ENCODE measurements at places on chromosomes 5 and 9.
A peak's percentile ranks its signal among the peaks of the same experiment; 100 is the strongest.

DNA sequence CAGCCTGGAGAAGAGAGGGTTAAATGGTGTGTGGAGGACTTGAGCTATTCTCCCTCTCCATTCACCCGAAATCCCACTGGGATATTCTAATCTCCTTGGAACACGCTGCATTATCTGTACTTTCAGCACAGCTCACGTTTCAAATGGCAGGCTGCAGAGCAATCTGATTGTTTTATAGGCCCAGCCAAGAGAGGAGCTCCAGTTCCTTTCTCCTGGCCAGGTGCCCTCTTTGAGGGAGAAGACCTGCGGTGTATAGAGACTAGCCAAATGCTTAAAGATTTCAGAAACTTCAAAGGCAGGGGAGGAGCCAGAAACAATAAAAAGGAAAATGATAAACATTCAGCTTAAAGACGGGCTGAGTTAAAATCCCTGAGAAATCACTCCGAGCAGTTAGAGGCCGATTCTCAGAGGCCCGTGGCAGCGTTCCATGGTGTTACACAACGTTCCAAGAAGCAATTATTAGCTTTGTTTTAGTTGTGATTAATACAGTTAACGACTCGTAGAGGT is 564.0 kb upstream of the KLF4 start:
- DNase-seq = no peak

- DNase-seq = no peak
Measured at GRCh38 chr5:66722686-66723085, 126.5 kb downstream of the MAST4 start.

DNA sequence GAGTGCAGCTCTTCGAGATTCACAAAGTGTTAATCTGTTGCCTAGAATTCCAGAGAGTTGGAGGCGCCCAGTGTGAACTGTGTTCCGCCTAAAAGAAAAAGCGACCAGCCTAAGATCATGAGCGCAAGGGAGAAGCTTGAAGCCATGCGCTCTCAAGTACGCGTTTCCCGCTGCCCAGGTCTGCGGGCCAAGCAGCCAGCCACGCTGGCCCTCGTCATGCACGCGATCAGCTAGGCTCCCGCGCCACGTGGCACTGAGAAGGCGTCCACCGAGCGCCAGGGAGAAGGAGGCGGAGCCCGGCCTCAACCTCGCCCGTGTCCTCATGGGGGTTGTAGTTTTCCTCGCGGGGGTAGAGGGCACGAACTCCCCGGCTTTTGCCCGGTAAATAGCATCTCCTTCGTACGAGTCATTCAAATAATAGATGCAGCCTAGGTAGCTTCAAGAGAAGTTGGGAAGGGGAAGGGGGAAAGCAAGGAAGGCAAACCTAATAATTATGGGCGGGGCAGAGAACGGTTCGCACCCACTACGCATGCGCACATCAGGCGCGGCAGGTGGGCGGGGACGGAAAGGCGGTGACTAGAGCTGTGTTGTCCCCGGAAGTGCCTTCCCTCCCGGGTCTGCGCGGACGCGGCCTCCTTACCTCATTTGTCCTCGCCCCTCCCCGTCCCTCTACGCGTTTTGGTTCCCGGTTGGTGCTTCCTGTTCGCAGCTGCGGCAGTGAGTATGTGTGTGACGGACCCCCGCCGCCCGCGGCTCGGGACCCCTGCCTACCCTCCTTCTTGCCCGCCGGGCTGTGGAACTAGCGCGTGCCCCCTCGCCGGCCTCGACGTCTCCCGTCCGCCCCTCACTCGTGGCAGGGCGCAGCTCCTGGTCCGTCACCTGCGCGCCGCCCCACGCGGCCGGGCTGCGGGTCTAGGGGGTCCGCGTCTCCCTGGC is at the start of gene ZCCHC7:
ZCCHC7 (plus strand) TSS at position 668 of the 936 bp plus-strand sequence.
- peak; percentile 89 for DNase-seq

DNA sequence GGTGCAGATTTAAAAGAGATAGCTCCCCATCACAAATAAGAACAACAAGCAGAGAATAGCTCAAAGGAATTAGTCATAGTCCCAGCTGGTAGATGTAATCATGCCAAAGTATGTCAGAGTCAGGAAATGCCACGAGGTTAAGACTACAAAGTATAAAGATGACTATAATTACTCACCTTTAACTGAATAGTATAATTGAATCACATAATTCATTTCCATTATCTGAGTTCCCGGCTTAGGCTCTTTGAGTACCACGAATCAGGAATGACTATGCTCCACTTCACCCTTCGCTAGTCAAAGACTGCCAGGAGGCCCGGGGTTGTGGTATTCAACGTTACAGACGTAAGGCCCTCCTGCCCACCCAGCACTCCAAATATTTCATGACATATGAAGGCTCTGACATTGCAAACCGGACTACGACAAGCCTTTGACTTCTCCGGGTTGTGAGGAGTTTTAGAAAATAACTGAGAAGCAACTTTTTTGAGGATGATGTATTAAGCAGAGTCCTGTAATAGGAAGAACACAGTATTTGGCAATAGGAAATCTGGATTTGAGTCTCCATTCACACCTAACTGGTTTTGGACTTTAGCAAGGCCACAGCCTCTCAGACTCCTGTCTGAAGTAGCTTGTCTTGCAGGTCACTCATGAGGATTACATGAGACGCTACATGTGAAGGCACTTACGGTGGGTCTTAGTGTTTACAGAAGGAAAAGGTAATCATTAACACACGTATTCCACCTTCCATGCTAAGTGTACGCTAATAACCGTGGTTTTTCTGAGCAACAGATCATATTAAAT is 64.6 kb downstream of the ENC1 start:
- DNase-seq = no peak

DNA sequence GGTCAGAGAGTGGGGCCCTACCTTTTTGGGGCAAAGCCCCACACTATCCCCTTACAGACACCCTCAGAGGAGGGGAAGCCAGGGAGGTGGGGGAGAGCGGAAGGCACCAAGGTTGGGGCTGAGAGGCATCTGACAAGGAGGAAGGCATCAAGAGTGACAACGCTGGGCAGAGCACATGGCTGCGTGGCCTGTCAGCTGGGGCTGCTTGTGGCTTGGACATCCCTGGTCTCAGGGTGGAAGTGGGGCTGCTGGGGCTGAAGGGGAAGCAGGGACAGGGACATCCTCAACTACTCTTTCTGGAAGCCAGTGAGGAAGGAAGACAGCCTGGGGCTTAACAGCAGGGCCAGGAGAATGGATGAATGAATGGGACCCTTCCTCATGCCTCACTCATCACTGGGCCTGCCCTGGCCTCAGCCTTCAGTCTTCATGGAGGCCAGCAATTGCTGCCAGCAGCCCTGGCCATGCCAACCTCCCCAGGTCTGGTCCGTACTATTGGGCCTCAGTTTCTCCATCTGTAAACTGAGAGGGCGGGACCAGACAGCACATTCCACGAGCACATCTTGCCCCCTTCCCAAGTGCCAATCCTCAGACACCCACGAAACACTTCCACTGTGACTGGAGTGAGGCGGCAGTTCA is 993 bp upstream of the RALGDS start:
- DNase-seq = no peak

- DNase-seq = no peak
Measured at GRCh38 chr5:156438076-156438475, 111.1 kb downstream of the SGCD start.

GRCh38 chr5:81895307-81895706 is 76.5 kb upstream of the ATG10 start:
- no peak for DNase-seq

DNA sequence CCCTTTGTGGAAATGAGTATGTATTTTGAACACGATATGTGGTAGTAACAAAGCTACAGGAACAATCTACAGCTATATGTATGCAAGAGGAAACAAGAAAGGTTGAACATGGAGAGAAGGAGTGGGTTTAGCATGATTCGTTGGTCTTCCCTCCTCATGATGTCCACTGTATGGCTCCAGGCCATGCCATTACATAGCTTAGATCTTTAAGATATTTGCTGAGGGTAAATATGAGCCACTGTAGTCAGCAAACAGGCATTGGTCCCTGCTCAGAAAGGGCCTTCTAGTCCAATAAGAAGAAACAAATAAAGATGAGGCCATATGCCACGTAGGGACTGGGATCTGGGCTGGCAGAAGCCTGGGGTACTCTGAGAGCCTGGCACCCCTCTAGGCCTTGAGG is 543.2 kb upstream of the SGCD start:
- no peak for DNase-seq

GRCh38 chr5:56532466-56532865 is 282.9 kb upstream of the MAP3K1 start:
- no peak for DNase-seq

DNA sequence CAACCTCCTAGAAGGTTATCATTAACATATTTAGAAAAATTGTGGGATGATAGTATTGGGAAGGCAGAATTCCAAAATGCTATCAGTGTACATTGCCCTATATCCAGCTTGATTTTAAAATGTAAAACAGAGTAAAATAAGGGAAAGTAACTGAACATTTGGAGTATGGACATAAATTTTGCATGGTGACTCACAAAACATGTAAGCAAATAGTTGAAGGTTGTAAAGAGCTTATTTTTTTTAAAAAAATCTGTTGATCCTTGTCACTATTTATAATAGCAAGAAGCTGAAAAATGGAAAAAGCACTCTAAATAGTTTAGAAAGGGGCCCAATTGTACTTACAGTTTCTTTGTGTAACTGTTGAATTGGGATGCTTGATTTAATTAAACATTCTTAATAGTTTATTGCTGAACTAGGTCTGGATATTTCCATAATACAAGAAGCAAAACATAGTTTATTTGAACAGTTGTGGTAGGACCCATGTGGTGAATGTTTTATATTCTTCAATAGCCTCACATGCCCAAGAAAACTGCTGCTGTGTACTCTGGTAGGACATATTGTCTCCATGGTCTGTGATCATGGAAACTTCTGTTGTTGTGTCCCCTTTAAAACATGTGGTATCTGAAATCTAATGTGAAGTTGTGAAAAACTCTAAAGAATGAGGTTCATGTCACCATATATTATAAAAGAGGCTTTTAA is 82.4 kb downstream of the NNT start:
- DNase-seq = no peak

- DNase-seq = no peak
Measured at GRCh38 chr5:158676642-158677469, 422.9 kb downstream of the EBF1 start.

DNA sequence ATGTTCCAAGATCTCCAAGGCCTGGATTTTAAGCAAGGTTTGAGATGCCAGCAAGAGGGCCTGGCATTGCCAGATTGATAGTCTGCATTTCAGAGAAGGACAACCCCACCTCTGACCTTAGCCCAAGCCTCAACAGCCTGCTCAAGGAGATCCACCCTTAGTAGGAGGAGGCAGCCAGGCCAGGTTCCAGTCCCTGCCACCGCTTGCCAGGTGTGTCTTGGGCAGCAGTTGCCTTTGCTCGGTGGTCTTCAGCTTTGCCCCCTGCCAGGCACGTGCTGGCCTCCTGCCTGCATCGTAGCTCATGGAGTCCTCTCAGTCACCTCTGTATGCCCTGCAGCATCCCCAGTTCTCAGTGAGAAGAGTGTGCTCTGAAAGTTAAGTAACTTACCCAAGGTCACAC is 134.2 kb downstream of the KCNIP1 start:
- no peak for DNase-seq

DNA sequence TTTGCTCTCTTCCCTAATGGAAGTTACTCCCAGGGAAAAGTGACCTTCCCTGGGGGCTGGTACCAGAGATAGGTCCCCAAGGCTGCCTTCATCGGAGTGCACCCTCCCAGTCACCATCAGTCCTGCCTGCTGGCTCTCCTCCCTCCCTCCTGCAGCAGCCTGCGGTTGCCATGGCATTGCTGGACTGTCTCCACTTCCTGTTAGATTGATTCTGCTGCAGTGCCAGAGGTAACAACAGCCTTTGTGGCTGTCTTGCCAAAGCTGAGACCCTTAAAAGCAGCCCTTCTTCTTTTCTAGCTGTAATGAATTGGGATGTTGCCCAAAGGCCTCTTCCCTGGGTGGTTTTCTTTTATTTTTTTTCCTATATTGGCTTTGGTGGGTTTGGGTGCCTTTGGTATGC is 78.1 kb upstream of the PRLR start:
- DNase-seq = no peak

GRCh38 chr9:111806259-111806658 is 11.5 kb upstream of the SHOC1 start:
- DNase-seq = no peak

- DNase-seq = no peak
Measured at GRCh38 chr5:137669811-137670210, 66.1 kb downstream of the KLHL3 start.

DNA sequence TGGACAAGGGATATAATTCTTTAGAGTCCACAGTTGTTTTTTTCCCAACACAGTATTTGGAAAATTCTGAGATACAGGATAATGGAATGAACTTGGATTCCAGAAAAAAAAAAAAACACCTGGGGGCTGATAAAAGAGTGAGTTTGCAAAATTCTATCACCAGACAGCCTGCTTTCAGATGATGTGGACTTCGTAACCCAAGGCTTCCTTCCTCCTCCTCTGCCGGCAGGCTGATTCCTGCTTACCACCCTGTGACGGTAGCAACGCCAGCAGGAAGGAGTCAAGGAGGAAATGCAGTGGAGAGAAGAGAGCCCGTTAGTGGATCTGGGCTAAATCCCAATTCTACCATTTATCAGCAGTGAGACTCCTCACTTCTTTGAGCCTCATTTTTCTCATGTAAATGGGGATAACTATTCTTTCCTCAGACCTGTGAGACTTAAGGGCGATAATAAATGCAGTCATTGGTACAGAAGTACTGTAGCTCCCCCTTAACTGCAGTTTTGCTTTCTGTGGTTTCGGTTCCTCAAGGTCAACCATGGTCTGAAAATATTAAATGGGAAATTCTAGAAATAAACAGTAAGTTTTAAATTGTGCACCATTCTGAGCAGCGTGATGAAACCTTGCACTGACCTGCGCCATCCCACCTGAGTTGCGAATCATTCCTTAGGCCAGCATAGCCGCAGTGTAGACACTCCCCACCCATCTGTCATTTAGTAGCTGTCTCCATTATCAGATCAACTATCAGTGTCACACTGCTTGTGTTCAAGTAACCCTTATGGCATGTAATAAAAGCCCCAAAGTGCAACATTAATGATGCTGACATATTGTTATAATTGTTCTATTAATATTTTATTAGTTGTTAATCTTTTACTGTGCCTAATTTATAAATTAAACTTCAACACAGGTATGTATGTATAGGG is 71.4 kb downstream of the DCP2 start:
- no peak for DNase-seq

- no peak for DNase-seq
Measured at GRCh38 chr5:121024416-121025311, 560.6 kb downstream of the PRR16 start.

GRCh38 chr5:147276497-147276896 is 41.7 kb downstream of the STK32A start:
- DNase-seq = no peak

- DNase-seq = no peak
Measured at GRCh38 chr5:17147170-17147569, 70.3 kb upstream of the BASP1 start.

DNA sequence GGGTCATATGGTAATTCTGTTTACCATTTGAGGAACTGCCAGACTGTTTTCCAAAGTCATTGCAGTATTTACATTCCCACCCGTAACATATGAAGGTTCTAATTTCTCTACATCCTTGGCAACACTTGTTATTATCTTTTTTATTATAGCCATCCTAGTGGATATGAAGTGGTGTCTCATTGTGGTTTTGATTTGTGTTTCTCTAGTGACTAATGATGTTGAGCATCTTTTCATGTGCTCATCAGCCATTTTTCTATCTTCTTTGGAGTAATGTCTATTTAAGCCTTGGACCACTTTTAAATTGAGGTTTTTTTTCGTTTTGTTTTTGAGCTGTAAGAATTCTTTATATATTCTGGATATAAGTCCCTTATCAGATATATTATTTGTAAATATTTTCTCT is 132.8 kb upstream of the RUSC2 start:
- no peak for DNase-seq

GRCh38 chr5:79699763-79700400 is 10.2 kb downstream of the CMYA5 start:
- no peak for DNase-seq

Data from GM12892 (cell line).